ENCODE measurements at places on chromosomes 13 and 19. TPM values are rescaled to one million over a fixed set of nuclear protein-coding genes. Genes with fewer than 3 reads are reported as not detected.

LILRB3 gene
- total RNA-seq = not detected

AXL gene
- total RNA-seq = 28.4 TPM

SKA3 gene
- 5.8 TPM for total RNA-seq

CEACAM7 gene
- not detected for total RNA-seq

CLDND2 gene
- not detected for total RNA-seq

GIPC3 gene
- total RNA-seq = 0.32 TPM

FLT1 gene
- total RNA-seq = 63.8 TPM

ZNF132 gene
- total RNA-seq = 6.3 TPM

KRTDAP gene
- total RNA-seq = not detected

KLK12 gene
- total RNA-seq = not detected

FAM83E gene
- total RNA-seq = 0.94 TPM

VN1R4 gene
- not detected for total RNA-seq

S1PR5 gene
- 0.13 TPM for total RNA-seq

LILRA5 gene
- total RNA-seq = not detected

NRTN gene
- total RNA-seq = 0.25 TPM

CYP4F12 gene
- not detected for total RNA-seq

KANK3 gene
- total RNA-seq = 41.8 TPM

TEAD2 gene
- total RNA-seq = 51.0 TPM

KCNC3 gene
- under 0.01 TPM for total RNA-seq

CD37 gene
- total RNA-seq = not detected

NLRP7 gene
- not detected for total RNA-seq

PTPRH gene
- 0.25 TPM for total RNA-seq

IRGC gene
- not detected for total RNA-seq

COMP gene
- not detected for total RNA-seq

SIGLEC12 gene
- total RNA-seq = not detected

SYDE1 gene
- 14.8 TPM for total RNA-seq

B3GNT8 gene
- 1.1 TPM for total RNA-seq

RRAS gene
- 22.3 TPM for total RNA-seq

ZNF749 gene
- 15.6 TPM for total RNA-seq

ITGBL1 gene
- 3.2 TPM for total RNA-seq

KASH5 gene
- not detected for total RNA-seq

DDX49 gene
- 59.8 TPM for total RNA-seq

OR7A17 gene
- 0.16 TPM for total RNA-seq

INSR gene
- 46.4 TPM for total RNA-seq

TUBA3C gene
- not detected for total RNA-seq

PABPC3 gene
- under 0.01 TPM for total RNA-seq

CLEC17A gene
- not detected for total RNA-seq

CCDC70 gene
- total RNA-seq = not detected

FCER2 gene
- not detected for total RNA-seq

SERP2 gene
- not detected for total RNA-seq

NTN5 gene
- 0.06 TPM for total RNA-seq

SHKBP1 gene
- 30.4 TPM for total RNA-seq

ZNF208 gene
- 0.16 TPM for total RNA-seq

ZNF560 gene
- 0.49 TPM for total RNA-seq
